ENCODE measurements at places on chromosomes 1 and 21. TPM values are rescaled to one million over a fixed set of nuclear protein-coding genes. Genes with fewer than 3 reads are reported as not detected.

Gene CAPN8
- total RNA-seq = not detected

Gene ADCY10
- not detected for total RNA-seq

Gene GBP7
- not detected for total RNA-seq

DNA sequence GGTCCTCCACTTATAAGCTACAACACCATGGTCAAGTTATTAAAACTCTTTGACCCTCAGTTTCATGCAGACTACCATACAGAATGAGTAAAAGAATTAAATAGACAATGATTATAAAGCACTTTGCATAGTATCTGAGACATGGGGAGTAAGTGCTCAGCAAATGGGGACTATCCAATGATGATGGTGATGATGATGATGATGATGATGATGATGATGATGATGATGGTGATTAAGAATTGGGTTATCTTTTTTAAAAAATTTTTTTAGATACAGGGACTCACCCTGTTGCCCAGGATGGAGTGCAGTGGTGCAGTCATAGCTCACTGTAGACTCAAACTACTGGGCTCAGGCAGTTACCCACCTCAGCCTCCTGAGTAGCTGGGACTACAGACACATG, 8.1 kb upstream of the EPS15 start:
- no peak for DNase-seq

- DNase-seq = no peak
These were observed 17.2 kb upstream of the SLAMF6 start for GRCh38 chr1:160539990-160540858.

DNA sequence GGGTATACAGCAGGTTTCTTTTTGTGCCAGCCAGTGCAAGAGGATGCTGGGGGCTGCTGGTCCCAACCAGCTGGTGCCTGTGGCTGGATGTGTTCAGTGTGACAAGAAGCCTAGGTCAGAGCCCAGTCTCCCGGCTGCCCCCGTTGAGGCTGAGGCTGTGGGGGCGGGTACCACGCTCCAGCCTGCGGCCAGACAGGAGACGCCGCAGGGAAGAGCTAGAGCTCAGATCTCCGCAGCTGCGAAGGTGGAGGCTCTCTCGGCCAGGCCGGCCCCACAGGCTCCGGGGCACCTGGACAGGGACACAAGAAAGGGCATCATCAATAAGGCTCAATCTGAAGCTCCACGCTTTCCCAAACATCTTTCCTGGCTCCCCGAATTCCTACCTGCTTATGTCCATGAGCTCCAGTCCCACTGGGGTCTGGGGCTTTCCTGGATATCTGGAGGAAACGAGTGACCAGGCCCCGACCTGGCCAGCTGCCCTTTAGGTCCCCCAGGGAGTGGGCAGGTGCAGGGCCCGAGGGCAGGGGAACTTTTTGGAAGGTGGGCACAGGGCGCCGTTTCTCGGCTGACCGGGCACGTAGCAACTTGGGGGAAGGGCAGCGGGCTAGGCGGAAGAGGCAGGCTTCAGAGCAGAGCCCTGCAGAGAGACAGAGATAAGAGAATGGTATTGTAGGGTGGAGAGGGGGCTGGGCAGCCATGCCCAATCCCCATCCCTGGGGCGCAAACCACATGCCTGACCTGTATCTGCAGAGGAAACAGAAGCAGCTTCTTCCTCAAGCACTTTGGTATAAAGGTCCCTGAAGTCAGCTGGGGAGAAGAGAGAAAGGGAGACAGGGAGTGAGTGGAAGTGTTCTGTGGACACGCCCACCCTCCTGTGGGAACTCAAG, 7.4 kb downstream of the ENTREP3 start:
- DNase-seq = no peak

- no peak for DNase-seq
These were observed 57.4 kb upstream of the ADAMTS5 start for GRCh38 chr21:27024301-27024700.
